ENCODE measurements at places on chromosomes 4 and X. TPM values are rescaled to one million over a fixed set of nuclear protein-coding genes. Genes with fewer than 3 reads are reported as not detected.
A peak's percentile ranks its signal among the peaks of the same experiment; 100 is the strongest.

DNA sequence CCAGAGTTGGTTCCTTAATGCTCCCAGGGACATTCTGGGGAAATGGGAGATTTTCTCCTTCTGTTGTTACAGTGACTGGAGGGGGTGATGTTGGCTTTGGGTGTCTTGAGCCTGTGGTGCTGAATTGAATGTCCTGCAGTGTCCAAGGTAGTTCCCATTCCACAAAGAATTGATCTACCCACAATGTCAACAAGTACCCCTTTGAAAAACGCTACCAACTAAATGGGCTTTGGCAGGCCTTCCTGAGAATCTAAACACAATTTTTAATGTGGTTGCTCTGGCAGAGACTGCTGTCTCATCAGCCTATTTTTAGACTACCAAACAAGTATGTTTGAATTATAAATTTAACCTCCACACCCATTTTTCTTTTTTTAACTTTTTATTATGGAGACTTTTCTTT, 69.4 kb downstream of the CCKAR start:
- H3K4me3 ChIP-seq: no peak overlapping the region
- peaks cover 2% of the 10 kb centered on the region for H3K36me3 ChIP-seq
- no peak overlapping the region for H3K27ac ChIP-seq
- H3K27me3 ChIP-seq: no peaks in the 10 kb centered on the region
- no peaks in the 10 kb centered on the region for H3K4me1 ChIP-seq
- DNase-seq: no peak

- DNase-seq: peak; percentile 20
- H3K27me3 ChIP-seq: no peaks in the 10 kb centered on the region
- H3K36me3 ChIP-seq: no peaks in the 10 kb centered on the region
- peaks cover 4% of the 10 kb centered on the region for H3K4me1 ChIP-seq
Observed at GRCh38 chr4:89754531-89754930, 82.4 kb downstream of the SNCA start.

- no peak overlapping the region for H3K4me3 ChIP-seq
- H3K27ac ChIP-seq: no peak overlapping the region
- peak; percentile 72 for DNase-seq
- H3K27me3 ChIP-seq: no peaks in the 10 kb centered on the region
- no peaks in the 10 kb centered on the region for H3K36me3 ChIP-seq
- H3K4me1 ChIP-seq: no peaks in the 10 kb centered on the region
Observed at GRCh38 chr4:179867300-179867878, 2375.8 kb upstream of the TENM3 start.

- H3K27ac ChIP-seq: no peak overlapping the region
- H3K36me3 ChIP-seq: no peaks in the 10 kb centered on the region
- H3K27me3 ChIP-seq: no peaks in the 10 kb centered on the region
- no peak overlapping the region for H3K4me3 ChIP-seq
Observed at GRCh38 chr4:138677212-138677611, 338.4 kb upstream of the NOCT start.

- H3K4me1 ChIP-seq: no peaks in the 10 kb centered on the region
- H3K36me3 ChIP-seq: no peaks in the 10 kb centered on the region
- no peaks in the 10 kb centered on the region for H3K27me3 ChIP-seq
- H3K4me3 ChIP-seq: no peak overlapping the region
- no peak for DNase-seq
Observed at GRCh38 chr4:23962462-23962861, 72.6 kb upstream of the PPARGC1A start.

DNA sequence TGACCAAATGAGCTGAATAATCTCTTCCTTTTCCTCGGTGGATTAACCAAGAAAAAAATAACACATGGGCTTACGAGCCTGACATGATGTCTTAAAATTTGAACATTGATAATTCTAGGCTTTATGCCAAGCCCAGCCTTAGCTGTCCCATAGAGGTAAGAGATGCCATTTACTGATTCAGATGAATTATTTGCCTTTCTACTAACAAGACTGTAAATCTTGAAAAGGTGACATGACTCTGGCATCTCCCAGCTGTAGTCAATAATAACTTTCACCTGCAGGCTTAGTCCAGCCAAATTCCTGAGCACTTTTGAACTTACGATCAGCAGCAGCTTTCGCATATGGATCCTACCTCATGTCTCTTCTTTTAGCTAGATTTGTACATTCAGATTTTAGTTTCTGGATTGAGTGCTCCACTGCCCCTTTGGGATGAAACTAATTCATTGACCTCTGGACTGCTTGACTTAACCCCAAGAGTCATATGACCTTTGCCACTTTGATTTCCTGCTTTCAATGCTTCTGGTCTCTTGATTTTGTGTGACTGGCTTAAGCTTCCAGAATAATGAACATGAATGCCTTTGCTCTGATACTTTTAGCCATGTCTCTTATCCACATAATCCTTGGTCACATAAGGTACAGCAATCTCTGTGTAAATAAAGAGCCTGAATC, 876.4 kb upstream of the SLIT2 start:
- H3K36me3 ChIP-seq: no peaks in the 10 kb centered on the region
- no peak overlapping the region for H3K27ac ChIP-seq
- DNase-seq: no peak
- no peaks in the 10 kb centered on the region for H3K4me1 ChIP-seq

DNA sequence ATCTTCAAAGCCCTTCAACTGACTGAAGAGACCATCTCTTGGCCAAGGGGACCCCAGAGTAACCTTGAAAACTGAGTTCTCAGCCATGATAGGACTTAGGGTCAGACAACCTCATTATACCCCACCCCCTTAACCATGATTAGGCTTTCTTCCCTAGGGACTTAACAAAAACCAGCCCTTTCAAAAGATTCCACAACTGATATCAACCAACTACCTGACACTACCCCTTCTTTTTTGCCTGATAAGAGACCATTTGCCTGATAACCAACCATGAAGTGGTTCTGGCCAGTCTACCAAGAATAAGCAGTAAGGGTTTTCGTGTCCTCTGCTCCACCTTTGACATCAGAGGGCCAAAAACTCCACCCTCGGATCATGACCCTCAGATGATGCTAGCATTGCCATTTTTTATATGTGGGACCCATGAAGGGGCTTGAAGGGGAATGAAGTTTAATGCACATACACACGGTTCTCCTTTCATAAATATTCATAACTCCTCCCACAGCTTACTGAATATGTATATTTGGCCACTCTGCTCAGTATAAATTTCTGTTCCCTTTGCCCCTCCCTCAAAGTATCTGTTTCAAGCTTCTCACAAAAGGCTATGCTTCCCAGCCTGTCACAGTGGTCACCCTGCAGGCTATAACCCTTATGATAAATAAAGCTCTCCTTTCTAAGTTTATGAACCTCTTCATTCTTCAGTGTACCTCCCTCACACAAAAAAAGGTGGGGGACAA, 12.3 kb downstream of the TBCK start:
- H3K27me3 ChIP-seq: no peaks in the 10 kb centered on the region
- peaks cover 3% of the 10 kb centered on the region for H3K36me3 ChIP-seq
- H3K27ac ChIP-seq: no peak overlapping the region
- H3K4me3 ChIP-seq: no peak overlapping the region

DNA sequence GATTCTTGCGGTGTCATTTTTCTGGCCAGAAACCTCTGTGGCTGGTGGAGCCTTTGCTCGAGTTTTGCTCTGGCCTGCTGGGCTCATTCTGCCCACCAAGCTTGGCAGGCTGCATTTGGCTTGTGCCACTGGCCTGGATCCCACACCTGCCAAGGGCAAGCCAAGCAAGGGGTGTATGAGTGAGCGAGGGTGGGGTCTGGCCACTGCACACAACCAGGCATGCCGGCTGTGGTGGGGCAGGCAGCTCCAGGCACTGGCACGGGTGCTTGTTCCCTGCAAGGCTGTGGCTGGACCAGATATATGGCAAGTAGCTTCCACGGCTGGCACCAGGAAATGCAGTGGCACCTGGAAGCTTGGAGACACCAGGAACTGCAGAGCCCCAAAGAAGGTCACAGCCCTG, 68.6 kb upstream of the PPP3CA start:
- H3K27me3 ChIP-seq: no peaks in the 10 kb centered on the region
- no peak overlapping the region for H3K4me3 ChIP-seq
- no peaks in the 10 kb centered on the region for H3K36me3 ChIP-seq

DNA sequence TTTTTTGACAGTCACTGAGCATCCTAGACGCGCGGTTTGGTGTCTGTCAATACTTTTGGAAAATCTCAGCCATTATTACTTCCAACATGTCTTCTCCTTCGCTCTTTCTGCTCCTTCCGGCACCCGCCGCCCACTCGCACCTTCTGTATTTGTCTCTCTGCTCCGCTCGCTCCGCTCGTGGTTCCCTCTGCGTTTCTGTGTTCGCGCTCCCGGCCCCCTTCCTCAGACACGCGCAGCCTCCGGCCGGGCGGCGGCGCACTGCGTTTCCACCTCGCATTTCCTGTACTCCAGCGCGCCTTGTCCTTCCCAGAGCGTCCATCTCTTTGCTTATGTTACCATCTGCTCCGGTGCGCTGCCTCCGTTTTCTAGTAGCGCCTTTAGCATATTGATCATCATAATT, 21.1 kb downstream of the PDE6B start:
- H3K4me3 ChIP-seq: no peak overlapping the region
- no peak for DNase-seq
- H3K27me3 ChIP-seq: no peaks in the 10 kb centered on the region
- no peaks in the 10 kb centered on the region for H3K4me1 ChIP-seq
- H3K36me3 ChIP-seq: no peaks in the 10 kb centered on the region
- no peak overlapping the region for H3K27ac ChIP-seq

- H3K36me3 ChIP-seq: no peaks in the 10 kb centered on the region
- H3K4me3 ChIP-seq: no peak overlapping the region
- H3K4me1 ChIP-seq: no peaks in the 10 kb centered on the region
- H3K27ac ChIP-seq: no peak overlapping the region
Observed at GRCh38 chr4:56941403-56941802, 33.7 kb downstream of the REST start.

DNA sequence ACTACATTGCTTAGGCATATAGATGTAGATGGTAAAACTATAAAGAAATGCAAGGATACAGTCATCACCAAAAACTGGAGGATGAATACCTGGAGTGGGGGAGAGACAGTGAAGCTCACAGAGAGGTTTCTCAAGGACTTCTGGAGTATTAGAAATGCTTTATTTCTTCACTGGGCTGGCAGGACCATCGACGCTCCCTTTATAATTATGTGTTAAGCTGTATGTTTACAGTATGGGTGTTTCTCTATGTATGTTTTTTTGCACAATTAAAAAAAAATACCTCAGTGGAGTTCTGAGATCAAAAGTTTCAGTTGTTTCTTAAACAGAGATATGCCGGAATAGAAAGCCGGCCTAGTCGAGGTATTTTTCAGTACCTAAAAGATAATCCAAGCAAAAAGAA, 201.3 kb downstream of the NSUN7 start:
- peaks cover 16% of the 10 kb centered on the region for H3K4me1 ChIP-seq
- H3K27me3 ChIP-seq: no peaks in the 10 kb centered on the region
- no peak overlapping the region for H3K27ac ChIP-seq
- H3K36me3 ChIP-seq: no peaks in the 10 kb centered on the region
- no peak overlapping the region for H3K4me3 ChIP-seq
- no peak for DNase-seq

GRCh38 chrX:29902004-29902403, 313.4 kb upstream of the MAGEB2 start:
- H3K36me3 ChIP-seq: no peaks in the 10 kb centered on the region
- H3K27me3 ChIP-seq: no peaks in the 10 kb centered on the region
- no peaks in the 10 kb centered on the region for H3K4me1 ChIP-seq
- no peak for DNase-seq
- H3K4me3 ChIP-seq: no peak overlapping the region
- H3K27ac ChIP-seq: no peak overlapping the region

DNA sequence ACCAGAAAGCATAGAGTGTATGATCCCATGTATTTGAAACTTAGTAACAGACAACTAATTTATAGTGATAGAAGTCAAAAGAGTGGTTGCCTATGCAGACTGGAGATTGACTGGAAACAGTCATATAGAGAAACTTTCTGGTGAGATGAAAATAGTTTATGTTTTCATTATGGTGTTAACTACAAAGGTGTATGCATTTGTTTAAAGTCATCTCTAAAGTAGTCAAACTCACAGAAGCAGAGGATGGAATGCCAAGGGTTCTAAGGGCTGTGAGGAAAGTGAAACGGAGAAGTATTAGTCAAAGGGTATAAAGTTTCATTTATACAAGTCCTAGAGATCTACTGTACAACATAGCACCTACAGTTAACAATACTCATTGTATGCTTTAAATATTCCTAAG, 45.8 kb downstream of the ENOX2 start:
- H3K4me1 ChIP-seq: no peaks in the 10 kb centered on the region
- DNase-seq: no peak
- H3K27ac ChIP-seq: no peak overlapping the region
- H3K27me3 ChIP-seq: peaks cover 2% of the 10 kb centered on the region
- H3K36me3 ChIP-seq: no peaks in the 10 kb centered on the region

DNA sequence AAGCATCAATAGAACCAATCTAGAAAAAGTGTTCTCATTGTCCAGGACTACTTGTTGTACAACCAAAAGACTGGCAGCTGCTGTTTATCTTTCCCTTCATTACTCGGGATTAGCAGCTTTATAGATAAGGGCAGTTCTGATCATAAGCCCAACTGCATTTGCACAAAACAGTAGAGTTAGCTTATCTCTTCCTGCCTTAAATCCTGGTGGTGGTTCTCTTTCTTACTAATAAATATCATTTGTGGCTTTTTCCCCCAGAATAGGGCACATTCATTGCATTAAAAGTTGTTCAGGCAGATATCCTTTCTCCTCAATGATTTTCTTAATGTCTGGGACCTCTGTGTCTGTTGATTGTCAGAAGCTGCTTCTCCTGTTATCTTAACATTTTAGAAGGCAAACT, 20.2 kb upstream of the RRAGB start:
- no peaks in the 10 kb centered on the region for H3K4me1 ChIP-seq
- no peaks in the 10 kb centered on the region for H3K27me3 ChIP-seq
- H3K36me3 ChIP-seq: no peaks in the 10 kb centered on the region

DNA sequence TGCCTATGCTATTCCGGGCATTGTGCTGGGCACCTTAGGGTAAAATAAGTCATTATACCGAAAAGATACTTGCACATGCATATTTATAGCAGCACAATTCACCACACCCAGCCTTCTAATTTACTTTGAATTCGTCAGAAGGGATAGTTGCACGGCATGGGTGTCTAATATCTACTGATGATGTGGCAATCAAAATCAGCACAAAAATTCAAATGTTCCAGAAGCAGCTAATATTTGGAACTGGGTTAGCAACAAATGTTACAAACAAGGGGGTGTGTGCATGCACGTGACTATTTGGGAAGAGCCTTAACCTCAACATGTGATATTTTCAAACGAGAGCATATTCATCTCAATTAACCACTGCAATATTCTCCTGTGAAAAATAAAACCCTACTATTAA, 79.7 kb upstream of the PRSS48 start:
- no peak overlapping the region for H3K4me3 ChIP-seq
- H3K27me3 ChIP-seq: no peaks in the 10 kb centered on the region
- no peak for DNase-seq

- DNase-seq: peak; percentile 59
- H3K27ac ChIP-seq: no peak overlapping the region
- H3K4me1 ChIP-seq: no peaks in the 10 kb centered on the region
- H3K36me3 ChIP-seq: peaks cover 8% of the 10 kb centered on the region
Observed at GRCh38 chr4:139682741-139683151, 17.1 kb downstream of the MGST2 start.

GRCh38 chrX:133337250-133337649, 78.0 kb downstream of the GPC4 start:
- peaks cover 3% of the 10 kb centered on the region for H3K4me1 ChIP-seq
- DNase-seq: no peak
- no peaks in the 10 kb centered on the region for H3K27me3 ChIP-seq
- H3K27ac ChIP-seq: no peak overlapping the region
- no peaks in the 10 kb centered on the region for H3K36me3 ChIP-seq

Gene ARX
- 0.31 TPM for total RNA-seq

Gene TLR3
- total RNA-seq: 22.7 TPM

Gene MCF2
- total RNA-seq: 0.85 TPM

Gene IQCM
- not detected for total RNA-seq

Gene NPY1R
- total RNA-seq: 32.9 TPM

Gene AFP
- total RNA-seq: not detected

Gene CCDC120
- 13.7 TPM for total RNA-seq

Gene UGT2B15
- total RNA-seq: not detected

Gene NAP1L2
- 9.8 TPM for total RNA-seq

Gene DCAF4L1
- total RNA-seq: 0.16 TPM

Gene BTK
- total RNA-seq: 13.9 TPM

All from kidney (tissue), 22 donors.